ENCODE measurements at places on chromosomes 7 and 10. TPM values are rescaled to one million over a fixed set of nuclear protein-coding genes. Genes with fewer than 3 reads are reported as not detected.
A peak's percentile ranks its signal among the peaks of the same experiment; 100 is the strongest.

The BMPER gene
- not detected for total RNA-seq

The THNSL1 gene
- total RNA-seq: 10.6 TPM

The LRRC17 gene
- total RNA-seq: not detected

The SRRM3 gene
- total RNA-seq: not detected

DNA sequence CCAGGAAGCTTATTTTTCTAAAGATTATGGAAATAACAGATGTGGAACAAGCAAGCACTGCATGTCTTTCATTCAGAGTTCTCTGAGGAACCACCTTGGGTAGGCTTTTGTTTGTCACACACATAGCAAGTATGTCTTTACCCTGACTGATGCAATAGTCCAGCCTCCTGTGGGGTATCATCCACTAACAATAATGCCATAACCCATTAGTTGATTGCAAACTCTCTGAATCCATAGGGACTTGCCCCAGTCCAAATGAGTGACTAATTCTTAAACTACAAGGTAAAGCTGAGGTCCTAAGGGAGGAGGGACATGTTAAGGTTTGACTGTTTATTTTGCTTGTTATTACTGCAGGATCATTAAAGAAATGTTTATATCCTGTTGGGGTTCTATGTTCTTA, 151.4 kb upstream of the PRPS1L1 start:
- DNase-seq: no peak

DNA sequence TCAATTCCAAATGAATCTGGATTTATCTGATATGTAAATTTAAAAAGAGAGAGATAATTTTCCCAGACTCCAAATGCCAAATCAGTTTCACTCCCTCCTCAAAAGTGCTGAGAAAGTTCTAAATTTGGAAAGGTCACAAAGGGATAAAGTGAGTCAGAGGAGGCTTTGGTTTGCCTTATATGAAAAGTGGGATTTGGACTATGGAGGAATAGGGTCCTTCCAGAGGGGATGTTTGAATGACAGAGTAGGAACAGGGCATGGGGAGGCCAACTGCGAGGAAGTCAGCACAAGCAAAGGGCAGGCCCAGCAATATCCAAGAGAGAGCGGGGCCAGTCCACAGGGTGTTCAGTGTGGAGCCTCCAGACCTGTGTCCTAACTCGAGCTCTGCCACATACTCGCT, 9.8 kb upstream of the FAS start:
- DNase-seq: no peak

DNA sequence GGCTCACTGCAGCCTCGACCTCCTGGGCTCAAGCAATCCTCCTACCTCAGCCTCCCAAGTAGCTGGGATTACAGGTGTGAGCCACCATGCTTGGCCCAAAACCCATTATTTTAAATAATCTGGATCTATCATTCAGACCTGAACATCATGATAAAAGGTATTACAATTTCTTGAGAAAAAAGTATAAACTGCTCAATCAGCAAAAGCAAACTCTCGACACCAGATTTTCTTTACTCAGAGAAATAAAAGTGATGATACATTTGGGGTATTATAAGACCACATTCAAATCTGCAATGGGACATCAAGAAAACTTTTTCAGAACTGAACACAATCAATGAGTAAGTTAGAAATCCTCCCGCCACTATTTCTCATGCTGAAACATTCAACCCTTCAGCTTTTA, 41.2 kb downstream of the JMJD1C start:
- no peak for DNase-seq

DNA sequence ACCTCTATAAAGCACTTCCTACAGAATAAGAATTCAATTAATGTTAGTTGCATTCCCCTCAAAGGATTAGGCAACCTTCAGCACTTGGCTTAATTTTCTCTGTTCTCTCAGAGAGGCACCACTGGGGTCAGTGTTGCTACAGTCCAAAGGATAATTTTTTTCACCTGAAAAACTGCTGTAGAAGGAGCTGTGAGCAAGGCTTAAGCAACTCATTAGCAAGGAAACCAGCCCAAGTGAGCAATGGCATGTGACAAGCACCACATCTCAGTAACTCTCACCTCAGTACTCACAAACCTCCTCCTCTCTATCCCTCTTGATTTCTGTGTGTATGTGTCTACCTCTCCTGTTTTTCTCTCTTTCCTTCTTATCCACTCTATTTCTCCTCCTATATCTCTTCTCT, 55.9 kb downstream of the DGKI start:
- DNase-seq: no peak

- no peak for DNase-seq
Measured at GRCh38 chr10:14087566-14087965, 243.2 kb downstream of the FRMD4A start.

- DNase-seq: peak; percentile 51
Measured at GRCh38 chr10:132458586-132459300, 61.7 kb downstream of the PWWP2B start.
